Thoracic aorta (tissue), 2 donors: ENCODE measurements at places on chromosomes 12 and 14. TPM values are rescaled to one million over a fixed set of nuclear protein-coding genes. Genes with fewer than 3 reads are reported as not detected.

Gene VPS29
- total RNA-seq = 77.7 TPM

Gene TC2N
- total RNA-seq = 146 TPM

Gene KRT71
- not detected for total RNA-seq

Gene SCNN1A
- total RNA-seq = 33.5 TPM

Gene SERPINA9
- not detected for total RNA-seq

Gene PMCH
- total RNA-seq = not detected

Gene TAS2R9
- not detected for total RNA-seq
